ENCODE measurements at places on chromosomes 2 and 18.

- no peak for DNase-seq
These were observed 17.6 kb downstream of the MXD1 start for GRCh38 chr2:69932596-69932922.

- peak; percentile 43 for DNase-seq
These were observed 22.2 kb upstream of the CAB39 start for GRCh38 chr2:230690439-230690838.

- DNase-seq = no peak
These were observed 137.3 kb downstream of the CCDC148 start for GRCh38 chr2:158319269-158319668.

- no peak for DNase-seq
These were observed 41.1 kb downstream of the TMEM185B start for GRCh38 chr2:120182019-120182560.

DNA sequence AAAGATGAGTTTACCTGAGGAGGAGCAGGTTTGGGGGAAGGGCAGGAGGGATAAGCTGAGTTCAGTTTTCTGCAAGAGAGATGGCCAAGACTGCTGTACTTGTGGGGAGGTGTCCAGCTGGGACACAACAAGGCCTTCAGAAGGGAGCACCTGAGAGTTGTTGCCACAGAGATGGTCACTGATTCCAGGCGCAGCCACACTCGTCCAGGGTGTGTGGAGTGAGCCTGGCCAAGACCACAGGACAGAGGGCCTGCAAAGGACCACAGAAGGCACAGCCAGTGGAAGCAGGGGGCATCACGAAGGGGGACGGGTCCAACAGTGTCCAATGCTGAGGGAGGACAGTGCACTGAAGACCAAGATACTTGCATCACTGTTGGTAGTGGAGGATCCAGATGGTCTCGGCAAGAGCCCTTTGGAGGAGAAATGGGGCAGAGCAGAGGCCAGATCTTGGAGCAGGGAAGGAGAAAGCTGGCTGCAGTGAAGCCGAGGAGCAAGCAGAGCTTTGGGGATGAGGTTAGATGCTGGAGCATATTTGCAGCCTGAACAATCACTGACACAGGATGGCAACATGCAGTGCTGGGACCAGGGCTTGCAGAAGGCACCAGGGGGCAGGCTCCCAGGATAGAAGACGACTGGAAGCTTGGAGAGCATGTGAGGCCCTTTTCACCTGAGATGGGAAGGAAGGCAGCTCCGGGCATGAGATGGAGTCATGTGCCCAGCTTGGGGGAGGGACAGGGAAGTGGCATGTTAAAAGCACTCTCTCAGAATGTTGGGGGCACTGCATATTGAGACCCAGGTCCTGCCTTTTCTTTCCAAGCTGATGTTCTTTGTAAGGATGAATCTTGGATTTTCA lies 214.0 kb downstream of the CYP26B1 start:
- no peak for DNase-seq

DNA sequence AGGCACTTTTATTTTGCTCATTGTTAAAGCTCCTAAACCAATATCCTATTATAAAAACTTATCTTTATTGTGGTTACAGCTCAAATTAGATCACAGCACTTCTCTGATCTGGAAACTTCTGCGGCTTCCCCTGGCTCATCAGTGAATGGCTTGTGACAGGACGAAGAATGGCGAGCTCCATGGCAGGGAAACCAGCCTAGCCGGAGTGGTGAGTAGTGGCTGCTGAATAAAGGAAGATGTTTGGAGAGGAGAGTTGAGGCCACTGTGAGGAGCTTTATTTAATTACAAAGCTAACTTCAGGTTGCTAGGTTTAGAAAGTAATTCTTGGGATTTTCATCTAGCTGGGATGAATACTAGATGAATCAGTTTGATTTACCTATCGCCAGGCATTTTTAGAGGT lies 213.5 kb downstream of the CYRIA start:
- no peak for DNase-seq

DNA sequence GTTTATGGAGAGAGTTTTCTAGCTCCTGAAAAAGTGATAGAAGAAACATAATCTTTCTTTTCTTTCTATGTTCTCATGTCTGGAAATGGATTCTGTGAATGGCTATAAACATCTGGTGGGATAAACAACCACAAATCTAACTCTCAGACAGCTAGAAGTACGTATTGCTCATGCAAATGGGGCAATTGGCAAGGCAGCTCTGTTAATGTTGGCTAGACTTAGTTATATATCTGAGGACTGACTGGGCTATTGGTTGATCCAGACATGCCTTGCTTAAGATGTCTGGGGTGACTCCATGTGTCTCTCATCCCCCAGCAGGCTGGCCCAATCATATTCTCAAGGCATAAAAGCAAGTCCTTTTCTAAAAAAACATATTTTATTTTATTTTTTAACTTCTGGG lies 939.2 kb upstream of the NRXN1 start:
- DNase-seq = no peak

DNA sequence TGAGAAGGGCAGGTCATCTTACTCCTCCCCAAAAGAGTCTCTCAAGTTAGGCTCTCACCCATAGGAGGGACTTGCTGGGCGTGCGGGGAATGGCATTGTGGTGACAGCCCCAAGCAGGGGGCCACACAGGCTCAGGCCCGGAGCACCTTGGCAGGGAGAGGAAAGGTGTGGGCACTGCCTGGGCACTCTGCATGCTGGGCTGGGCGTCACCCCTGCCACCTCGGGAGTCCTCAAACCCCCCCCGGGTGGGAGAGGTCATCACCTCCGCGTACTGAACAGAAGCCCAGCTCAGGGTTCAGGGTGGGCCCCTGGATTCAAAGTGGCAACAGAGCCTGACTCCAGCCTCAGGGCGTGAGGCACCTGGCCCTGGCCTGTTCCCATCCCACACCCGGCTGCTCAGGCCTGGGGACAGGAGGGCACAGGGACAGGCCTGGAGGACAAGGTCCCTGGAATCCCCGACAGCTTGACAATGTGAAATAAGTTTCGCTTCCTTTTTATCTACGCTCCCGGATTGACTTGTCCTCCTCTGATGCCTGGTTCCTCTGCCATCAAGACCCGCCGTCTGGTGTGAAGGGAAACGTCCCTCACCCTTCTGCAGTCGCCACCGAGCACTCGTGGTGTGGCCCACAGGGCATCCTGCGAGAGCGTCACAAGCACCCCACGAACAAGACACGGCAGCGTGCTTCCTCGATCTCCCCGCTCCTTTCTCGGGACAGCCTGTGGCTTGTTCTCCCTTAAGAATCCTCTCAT lies 97.8 kb downstream of the HDAC4 start:
- peak; percentile 72 for DNase-seq

DNA sequence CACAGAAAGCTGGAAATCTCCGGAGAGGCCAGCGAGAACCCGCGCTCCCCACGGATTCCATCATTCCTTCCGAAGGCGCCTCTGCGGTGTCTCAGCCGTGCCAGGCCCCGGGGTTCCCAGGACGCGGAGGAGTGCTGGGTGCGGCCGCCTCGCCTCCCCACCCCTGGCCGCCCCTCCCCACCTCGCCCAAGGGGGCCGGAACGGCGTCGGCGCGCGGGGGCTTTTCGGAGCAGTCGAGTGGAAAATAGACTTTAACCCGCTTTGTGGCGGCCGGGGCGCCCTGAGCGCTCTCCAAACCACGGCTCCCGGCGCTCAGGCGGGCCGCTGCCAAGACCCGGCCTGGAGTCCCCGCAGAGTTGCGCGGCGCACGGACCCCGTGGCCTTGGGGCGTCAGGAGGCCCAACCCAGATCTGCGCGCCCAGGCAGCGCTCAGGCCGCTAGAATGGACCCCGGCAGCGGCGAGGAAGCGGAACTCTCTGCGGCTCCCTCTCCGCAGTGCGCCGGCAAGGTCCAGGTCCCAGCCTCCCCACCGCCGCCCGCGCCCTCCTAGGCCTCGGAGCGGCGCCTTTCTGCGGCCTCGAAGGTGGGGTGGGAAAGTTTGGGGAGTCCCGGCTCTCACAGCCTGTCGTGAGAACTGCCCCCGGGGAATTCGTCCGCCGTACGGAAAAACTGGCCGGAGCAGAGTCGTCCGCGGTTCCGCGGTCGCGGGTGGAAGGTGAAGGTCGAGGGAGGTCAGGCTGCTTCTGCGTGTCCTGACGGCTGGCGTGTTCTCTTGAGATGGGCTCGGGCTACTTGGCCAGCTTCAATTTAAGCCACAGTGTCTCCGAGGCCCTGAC lies 1.2 kb upstream of the EMX1 start:
- no peak for DNase-seq

DNA sequence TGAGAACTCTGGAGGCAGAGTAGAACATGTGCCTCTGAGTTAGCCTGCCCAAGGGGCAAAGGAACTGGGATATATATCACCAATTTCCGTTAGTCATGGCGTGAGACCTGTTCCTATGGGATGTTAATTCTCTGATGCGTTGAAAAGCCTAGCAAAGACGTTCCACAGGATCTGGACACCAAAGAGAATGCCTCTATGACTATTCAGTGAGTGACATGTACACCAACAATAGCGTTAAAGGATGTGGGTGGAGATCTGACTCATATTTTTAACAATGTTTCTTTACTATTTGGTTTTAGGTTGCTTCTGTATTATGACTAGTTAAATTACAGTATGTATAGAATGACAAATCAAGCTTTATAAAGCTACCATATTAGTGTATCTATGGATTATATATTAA lies 320.9 kb upstream of the MC4R start:
- no peak for DNase-seq

DNA sequence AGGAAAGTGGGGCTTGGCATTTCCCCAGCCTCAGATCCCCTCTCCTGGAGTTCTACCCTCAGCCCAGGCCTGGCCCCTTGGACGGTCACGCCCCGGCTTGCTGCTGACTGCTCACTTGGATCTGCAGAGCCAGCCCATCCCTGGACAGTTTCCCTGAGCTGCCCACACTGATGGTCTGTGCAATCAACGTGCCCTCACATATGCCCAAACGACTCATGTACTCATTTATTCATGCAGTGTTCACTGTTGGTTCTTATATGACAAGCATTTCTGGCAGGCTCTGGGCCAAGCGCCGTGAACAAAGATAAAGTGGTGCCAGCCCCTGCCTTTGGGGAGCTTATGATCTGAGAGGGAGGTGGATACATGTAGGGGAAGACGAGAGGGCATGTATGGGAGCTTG lies 20.3 kb upstream of the GLI2 start:
- no peak for DNase-seq

- DNase-seq = no peak
These were observed 3.3 kb upstream of the ORC2 start for GRCh38 chr2:200966770-200967169.

DNA sequence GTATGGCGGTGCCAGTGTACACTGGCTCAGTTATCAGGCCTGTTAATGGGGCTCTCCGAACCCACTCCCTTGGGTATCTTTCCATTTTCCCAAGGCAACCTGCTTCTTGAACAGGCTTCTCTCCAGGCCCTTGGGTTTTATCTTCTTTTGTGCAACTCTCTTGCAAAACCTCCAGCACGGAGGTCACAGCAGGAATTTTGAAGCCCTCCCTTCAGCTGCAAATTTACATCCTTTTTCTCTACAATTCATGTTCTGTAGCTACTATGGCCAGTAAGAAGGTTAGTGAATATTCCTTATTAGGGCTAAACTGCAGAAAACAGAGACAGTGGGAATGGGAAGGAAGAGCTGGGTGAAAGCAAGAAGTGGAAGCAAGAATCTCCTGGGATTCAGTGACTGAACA lies 10.4 kb upstream of the NPAS2 start:
- DNase-seq = no peak

DNA sequence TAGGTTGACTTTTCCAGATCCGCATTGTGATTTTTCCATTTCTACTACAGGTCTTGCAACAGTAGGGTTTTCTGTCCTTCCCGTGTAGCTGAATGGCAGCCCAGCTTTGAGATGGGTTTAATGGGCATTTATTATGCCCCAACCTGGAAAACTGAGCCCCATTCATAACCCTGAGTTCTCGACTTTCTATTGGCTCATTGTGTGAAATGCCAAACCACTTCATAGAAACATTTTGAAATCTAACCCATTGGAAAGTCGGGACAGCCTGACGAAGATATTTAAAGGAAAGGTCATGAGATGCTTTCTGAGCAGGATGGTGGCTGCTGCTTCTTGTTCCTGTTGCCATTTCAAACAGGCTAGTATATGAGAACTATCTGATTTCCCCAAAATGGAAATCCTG lies 203.5 kb downstream of the ZFP36L2 start:
- DNase-seq = no peak

- no peak for DNase-seq
These were observed 155.6 kb upstream of the LYPD1 start for GRCh38 chr2:132825601-132826000.

DNA sequence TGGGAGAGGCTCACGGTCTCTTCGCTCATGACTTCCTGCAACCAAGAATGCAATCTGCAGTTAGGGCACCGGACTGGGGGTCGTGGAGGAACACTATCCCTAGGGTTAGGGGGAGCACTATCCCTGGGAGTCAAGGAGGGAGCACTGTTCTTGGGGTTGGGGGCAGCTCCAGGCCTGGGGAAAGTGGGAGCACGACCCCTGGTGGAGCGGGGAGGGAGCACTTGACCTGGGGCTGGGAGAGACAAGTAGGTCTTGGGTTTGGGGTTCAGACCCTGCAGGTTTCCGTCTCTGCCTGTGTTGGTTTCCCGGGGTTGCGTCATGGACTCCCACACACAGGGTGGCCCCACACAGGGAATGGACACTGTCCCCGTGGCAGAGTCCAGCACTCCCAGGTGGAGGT lies 133.6 kb downstream of the TPO start:
- DNase-seq = no peak

DNA sequence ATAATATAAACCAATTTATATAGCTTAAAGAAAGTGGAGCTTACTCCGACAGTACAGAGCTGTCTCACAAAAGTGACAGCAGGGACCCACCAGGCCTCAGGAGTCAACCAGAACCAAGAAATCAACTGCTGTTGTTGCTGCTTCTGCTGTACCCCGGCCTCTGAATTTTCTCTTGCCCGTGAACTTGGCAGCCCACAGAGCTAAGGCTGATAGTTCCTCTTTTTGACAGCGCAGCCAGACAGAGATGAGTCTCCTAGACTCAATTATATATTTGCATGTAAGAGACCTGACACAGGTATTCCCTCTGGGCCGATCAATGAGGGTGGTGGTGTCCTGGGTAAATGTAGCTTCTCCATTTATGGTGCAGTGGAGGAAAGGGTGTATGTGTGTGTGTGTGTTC lies 109.4 kb downstream of the KCTD1 start:
- DNase-seq = no peak

DNA sequence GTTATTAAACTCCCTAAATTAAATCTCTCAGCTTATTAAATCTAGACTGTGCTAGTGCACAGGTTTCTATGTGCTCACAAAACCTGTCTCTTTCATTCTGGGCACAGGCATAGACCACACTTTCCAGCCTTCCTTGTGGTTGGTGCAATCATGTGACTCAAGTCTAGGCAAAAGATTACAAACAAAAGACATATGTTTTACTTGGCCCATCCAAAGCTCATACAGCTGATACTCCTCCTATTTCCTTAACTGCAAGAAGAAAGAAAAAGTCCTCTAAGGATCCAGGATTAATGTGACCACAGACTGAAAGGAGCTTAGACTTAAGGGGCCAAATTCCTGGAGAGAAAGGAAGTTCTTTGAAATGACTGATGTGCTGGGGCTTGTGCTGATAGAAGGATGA lies 731.3 kb upstream of the RAB6C start:
- no peak for DNase-seq

DNA sequence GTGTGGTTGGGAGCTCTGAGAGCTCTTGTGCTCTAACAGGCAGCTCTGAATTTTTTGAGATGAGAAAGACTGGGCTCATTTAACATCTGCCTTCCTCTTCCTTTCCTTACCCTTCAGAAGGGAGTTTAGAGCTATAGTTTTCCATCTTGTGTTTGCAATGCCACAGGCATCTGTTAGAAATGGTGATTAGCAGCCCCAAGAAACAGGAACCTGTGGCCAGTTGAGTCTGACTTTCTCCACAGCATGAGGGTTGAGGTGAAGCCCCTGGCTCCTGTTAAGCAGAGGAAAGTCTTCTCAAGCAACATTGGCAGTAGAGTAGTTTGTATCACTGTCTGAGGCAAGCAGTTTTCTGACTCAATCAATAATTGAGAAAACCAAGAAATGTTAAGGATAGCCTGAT lies 577.4 kb downstream of the ZEB2 start:
- DNase-seq = no peak

Data from Ammon's horn (tissue), 1 donor.